ENCODE measurements at places on chromosomes 5 and 9.

DNA sequence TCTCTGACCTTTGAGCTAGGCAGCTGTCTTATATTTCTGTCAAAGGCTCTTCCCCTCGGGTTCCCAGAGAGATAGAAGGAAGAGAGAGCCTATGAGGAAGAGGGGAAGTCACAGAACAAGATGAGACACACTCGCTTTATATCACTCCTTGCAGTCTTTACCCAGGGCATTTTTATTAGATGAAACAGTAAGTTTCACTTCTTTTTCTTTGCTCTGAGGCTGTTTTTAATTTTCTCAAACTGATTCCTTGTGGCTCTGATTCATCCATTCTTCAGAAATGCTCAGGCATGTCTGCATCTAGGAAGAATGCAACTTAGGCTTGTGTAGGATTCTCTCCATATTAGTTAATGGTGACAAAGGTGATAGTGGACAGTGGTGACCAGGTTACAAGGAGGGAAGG lies 132.9 kb upstream of the CHD1 start:
- DNase-seq, result no peak

DNA sequence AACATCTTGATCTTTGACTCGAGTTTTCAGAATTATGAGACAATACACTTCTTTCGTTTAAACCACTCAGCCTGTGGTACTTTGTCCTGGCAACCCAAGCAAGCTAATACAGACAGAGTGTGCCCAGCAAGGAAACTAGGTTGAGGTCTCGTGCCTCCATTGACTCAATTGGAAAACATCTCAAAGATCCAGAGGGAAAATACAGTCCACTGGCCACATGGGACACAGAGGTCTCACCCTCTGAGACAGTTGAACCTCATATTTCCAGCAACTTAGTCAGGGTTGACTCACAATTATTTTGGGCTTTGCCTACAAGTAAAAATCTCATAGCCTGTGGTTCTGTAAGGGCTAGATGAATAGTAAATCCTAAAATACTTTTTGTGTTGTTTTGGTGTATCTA lies 631.5 kb downstream of the MTRR start:
- DNase-seq, result no peak

GRCh38 chr5:150670948-150671310 lies 9.9 kb downstream of the MYOZ3 start:
- no peak for DNase-seq

- DNase-seq, result no peak
Measured at GRCh38 chr5:180804129-180804618, 1.6 kb upstream of the MGAT1 start.

- no peak for DNase-seq
Measured at GRCh38 chr9:129549139-129549538, 71.8 kb downstream of the C9orf50 start.

- DNase-seq, result no peak
Measured at GRCh38 chr9:38227656-38228055, 158.6 kb upstream of the SHB start.

DNA sequence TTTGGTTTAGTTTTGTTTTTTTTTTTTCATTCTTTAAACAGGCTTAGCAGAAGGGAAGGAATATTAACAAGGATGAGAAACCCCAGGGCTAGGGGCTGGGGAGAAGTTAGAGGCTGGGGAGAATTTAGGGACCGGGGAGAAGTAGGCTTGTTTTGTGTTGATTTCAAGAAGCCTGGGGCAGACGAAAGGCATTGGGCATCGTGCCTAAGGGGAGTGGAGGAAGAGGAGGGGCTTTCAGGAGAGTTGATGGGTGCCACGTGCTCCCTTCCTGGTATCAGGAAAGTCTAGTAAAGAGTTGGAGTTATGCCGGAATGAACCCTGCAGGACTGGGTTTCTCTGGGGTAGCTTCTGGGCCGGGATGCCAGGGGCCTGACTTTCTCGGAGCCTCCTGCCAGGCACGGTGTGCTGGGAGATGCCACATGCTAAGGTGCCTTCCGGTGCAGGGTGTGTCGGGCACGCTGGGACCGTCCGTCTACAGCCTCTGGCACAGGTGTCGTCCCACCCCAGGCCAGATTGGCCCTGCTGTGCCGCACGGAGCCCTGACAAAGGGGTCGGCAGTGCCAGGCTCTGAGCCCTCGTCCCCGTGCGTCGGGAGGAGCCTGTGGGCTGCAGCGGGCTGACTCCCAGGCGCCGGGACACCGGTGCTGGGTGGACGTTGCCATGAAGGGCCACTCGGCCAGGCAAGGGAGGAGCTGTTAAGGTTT lies 159.9 kb downstream of the OLFM1 start:
- DNase-seq, result no peak

GRCh38 chr9:119284118-119284517 lies 85.1 kb downstream of the BRINP1 start:
- DNase-seq, result no peak
